ENCODE measurements at places on chromosomes 6 and 20.

- DNase-seq: no peak
Observed at GRCh38 chr6:37485291-37485702, 14.4 kb downstream of the CCDC167 start.

DNA sequence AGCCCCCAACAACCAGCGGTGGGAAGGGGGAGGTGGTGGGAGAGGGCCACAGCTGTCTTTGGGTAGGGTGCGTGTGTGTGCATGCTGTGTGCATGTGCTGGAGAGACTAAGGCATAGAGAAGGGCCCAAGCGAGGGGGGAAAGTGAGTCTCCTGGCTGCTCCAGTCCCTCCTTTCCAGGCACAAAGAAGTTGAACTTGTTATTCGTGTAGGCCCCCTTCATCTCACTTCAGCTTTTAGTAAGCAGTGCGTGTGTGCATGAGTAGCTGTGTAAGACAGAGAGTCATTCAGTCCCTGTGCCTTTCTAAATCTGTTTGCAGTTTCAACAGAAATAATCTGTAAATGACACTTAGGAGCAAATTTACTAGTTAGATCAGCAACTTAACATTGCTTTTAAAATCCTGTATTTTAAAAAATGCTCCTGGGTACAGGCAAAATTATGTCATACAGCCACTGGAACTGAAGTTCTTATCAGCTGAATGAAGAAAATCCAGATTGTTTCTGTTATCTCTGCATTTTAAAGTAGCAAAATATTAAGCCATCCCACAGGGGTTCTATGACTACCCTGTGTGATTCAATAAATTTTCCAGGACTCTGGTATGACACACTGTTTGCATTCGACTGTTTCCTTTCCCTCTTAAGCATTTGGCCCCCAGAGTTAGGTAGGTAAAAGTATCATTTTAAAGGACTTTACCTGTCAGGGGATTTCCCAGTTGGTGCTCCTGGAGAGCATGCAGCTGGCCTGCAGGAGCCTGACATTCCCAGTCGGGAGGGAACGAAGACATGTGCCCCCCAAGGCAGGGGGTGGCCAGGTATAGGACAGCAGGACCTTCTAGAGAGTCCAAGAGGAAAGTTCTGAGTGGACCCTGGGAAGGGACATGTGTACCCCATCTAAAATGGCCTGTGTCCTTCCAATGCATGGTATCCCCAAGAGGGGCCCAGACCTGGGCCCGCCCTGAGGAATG is 39.0 kb downstream of the MTRES1 start:
- no peak for DNase-seq

DNA sequence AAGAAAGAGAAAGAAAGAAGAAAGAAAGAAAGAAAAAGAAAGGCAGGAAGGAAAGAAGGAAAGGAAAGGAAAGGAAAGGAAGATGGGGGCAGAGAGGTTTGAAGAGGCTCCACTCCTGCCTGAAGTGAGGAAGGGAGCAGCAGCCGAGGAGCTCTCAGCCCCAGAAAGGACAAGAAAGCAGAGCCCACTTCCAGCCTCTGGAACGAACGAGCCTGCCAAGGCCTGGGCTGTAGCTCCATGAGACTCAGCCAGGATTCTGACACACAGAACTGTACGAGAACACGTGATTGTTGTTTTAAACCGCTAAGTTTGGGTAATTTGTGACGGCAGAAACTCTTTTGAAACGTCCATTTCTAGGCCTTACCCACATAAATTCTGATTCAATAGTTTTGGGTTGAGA is 69.5 kb downstream of the TTLL2 start:
- no peak for DNase-seq

GRCh38 chr6:132425176-132425575 is 23.9 kb upstream of the MOXD1 start:
- DNase-seq: no peak

DNA sequence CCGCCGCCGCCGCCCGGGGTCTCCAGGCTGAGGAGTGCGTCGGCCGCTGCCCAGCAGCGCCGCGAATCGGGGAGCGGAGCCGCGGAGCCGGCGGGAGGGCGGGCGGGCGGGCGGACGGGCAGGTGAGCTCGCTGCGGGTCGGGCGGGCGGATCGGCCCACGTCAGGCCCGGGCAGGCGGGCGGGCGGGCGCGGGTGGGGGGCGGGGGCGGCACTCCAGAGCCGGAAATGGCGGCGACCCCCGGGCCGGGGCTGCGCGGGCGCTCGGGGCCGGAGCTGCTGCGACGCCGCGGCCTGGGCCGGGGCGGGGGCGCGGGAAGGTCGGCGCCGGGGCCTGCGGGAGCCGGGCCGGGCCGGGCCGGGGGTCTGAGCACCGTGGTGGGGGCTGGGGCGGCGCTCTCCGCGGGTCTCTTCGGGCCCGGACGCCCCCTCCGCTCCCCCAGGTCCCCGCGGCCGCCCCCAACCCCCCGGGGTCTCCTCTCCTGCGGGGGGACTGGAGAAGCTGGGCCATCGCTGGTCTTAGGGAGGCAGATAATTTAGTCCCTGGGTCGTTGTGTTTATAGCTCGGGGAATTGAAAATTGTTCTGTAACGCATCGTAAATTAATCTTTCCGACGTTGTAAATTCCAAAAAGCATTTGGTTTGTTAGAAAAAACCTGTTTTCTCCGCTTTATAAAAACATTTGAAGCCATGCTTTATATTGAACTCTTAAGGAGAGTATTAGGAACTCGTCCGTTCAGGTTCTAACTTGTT is 451 bp downstream of the DNAJC5 start:
- DNase-seq: no peak

DNA sequence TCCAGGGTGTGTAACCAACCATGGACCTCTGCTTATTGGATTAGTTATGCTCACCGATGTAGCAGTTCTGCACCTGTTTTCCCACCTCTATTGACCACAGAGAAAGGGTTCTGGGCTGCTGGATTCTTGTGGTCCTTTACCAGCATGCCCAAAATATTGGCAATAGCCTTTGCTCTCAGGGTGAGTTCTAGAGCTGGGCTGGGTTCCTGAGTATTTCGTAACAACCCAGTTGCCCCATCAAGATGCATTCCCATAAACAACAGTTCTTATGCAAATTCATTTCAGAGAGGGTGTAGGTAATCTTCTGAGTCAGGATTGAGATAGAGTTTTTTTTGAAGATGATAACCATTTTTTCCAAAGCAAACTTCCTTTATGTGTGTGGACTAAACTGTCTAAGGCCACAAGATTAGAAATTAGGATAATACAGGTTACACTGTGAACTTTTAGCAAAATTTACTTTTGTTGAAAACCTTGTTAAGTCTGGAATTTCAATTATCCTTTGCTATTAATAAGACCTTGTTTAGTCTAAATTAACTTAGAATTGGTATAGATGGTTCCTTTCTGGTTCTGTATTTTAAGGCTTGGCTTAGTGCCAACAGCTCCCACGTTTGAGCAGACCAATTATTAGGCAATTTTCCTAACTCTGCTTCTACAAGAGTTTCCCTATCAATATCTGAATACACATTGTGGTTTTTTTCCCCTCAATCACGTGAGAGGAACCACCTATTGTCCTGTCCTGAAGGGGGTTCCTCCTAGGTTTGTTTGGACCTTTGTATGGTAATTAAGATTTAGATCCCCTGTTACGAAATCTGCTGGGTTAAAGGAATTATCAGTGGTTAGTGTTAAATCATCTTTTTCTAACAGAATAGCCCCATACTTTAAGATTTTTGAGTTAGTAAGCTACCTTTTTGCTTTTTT is 46.1 kb downstream of the TBX18 start:
- DNase-seq: no peak

DNA sequence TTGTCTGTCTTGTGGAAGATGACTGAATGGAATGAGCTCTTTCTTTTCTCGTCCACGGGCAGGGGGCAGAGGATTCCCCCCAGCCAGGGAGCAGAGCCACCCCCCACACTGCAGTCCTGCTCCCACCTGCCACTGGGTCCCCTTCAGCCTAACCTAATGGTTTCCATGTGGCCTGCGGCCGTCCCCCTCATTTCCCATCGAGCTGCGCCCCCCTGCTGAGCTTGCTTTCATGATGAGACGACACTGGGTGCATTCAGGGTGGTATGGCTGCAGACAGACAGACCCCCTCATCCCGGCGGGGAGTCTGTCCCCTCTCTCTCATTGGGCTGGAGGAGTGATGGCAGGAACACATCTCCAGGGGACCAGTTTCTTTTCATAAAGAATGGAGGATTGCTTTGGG is 140.8 kb downstream of the DTNBP1 start:
- no peak for DNase-seq

- no peak for DNase-seq
Observed at GRCh38 chr6:92864966-92865555, 554.3 kb downstream of the EPHA7 start.

- DNase-seq: peak; percentile 14
Observed at GRCh38 chr6:87755708-87756671, 54.0 kb upstream of the AKIRIN2 start.

DNA sequence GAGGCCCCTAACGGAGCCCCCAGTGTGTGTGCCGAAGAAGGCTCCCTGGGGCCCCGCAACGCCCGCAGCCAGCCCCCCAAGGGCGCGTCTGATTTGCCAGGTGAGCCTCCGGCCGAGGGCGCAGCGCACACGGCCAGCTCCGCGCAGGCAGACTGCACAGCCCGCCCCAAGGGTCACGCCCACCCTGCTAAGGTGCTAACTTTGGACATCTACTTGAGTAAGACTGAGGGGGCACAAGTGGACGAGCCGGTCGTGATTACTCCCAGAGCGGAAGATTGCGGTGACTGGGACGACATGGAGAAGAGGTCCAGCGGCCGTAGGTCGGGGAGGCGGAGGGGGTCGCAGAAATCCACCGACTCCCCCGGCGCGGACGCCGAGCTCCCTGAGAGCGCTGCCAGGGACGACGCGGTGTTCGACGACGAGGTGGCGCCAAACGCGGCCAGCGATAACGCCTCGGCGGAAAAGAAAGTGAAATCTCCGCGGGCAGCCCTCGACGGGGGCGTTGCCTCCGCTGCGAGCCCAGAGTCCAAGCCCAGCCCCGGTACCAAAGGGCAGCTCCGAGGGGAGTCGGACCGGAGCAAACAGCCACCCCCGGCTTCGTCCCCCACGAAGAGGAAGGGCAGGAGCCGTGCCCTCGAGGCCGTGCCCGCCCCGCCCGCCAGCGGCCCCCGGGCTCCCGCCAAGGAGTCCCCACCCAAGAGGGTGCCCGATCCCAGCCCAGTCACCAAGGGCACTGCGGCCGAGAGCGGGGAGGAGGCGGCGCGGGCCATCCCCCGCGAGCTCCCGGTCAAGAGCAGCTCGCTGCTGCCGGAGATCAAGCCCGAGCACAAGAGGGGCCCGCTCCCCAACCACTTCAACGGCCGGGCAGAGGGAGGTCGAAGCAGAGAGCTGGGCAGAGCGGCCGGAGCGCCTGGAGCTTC is 117.0 kb downstream of the RTN4IP1 start:
- DNase-seq: peak; percentile 63

DNA sequence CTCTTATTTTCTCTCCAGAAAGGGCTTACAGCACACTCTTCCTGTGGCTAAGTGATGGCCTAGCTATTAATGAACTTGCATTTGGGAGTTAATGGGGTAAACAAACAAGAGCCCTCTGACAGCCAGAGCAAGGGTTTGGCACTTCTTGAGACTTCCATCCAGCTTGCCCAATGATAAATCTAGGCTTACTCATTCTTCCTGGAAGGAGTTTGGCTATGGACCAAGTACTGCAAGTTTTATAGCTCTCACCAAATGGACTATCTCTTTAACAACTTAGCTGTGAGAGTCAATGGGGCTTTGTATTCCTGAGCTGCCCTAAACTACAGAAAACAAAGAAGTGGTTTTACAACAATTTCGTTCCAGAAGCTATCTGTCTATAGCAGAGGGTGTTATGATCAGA is 16.7 kb upstream of the PI3 start:
- peak; percentile 71 for DNase-seq

GRCh38 chr6:223763-224162 is 68.5 kb upstream of the DUSP22 start:
- peak; percentile 61 for DNase-seq

- peak; percentile 7 for DNase-seq
Observed at GRCh38 chr6:145147981-145148749, 587.2 kb downstream of the EPM2A start.

DNA sequence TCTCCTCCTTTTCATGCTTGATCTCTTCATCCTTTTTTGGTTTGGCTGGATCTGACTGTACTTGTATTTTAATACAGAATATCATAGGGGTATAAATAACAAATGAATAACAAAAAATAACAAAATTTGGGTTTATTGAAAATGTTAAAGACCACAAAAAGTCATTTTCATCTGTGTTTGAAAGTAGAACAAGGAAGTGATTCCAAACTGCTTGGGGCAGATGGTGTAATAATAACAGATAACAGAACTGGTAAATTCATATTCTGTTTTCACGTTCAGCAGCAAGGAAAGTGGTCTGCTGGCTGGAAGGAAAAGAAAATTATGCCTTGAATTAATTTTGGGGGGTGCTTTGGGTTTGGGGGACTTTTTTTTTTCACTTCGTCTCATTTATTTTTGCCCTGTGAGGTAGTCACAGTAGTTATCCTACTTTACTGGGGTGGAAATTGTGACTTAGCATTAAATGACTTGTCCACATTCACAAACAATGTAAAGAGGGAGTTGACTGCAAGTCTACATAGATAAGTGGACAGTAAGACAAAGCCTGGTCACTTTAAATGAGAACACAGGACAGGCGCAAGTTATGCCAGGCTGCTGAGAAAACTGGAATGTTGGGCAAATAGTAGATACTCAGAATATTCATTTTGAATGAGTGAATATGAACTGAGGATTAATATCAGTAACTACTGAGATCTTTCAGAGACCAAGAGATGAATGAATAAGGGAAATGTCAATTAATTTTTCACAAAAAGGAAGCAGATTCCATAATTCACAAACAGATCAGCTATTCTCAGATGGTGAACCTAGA is 193.9 kb upstream of the CITED2 start:
- no peak for DNase-seq

DNA sequence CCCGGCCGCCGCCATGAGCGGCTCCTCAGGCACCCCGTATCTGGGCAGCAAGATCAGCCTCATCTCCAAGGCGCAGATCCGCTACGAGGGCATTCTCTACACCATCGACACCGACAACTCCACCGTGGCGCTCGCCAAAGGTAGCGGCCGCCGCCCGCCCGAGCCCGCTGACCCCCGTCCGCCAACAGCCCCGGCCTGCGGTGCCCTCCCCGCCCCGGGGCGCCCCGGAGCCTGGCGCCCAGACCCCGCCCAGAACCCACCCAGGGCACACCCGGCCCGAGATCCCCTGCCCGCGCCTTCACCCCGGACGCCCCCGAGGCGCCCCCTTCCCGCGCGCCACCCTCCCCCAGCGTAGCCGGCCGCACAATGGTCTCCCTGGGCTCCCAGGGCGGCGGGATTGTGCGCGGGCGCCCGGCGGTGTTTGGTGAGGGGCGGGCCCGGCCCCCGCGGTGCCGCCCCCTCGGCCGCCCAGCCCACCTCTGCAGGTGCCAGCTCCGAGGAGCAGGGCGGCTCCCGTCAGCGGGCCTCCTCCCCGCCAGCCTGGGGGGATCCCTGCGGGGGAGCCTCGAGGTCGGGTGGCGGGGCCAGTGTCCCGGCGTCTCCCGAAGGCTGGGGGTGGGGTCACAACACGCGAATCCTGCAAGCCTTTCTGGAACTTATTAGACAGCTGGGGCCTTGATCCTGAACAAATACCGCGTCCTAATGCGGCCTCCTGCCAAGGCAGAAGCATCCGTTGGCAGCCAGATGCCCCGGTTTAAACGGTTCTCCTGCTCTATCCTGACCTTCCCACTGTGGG is 577 bp downstream of the LSM14B start:
- DNase-seq: peak; percentile 37

- no peak for DNase-seq
Observed at GRCh38 chr6:162184465-162184864, 543.1 kb downstream of the PRKN start.
